ENCODE measurements at places on chromosomes 7 and 10.

DNA sequence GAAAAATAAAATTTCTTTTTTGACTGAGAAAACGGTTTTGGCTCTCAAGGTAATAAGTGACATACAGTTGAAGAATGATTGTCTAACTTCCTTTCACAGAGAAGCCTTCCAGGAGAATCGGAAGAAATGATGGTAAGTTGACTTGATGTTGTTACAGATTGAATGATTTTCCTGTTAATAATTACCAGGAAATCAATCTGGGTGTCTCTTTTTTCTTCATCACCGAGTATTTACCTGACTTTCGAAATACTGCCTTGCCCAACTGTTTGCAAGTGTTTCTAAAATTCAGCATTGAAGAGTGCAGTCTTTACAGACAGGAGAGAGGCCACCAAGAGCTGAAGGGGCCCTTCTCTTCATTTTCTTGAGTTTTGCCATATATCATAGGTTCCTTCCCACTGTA lies 4.0 kb downstream of the ITIH2 start:
- DNase-seq = no peak

- peak; percentile 81 for DNase-seq
These were observed 108.4 kb upstream of the ZMIZ1 start for GRCh38 chr10:78960316-78960800.

GRCh38 chr7:141704112-141704511 lies 2.1 kb upstream of the DENND11 start:
- DNase-seq = no peak

GRCh38 chr7:141884539-141885225 lies 31.5 kb upstream of the OR9A4 start:
- DNase-seq = no peak

DNA sequence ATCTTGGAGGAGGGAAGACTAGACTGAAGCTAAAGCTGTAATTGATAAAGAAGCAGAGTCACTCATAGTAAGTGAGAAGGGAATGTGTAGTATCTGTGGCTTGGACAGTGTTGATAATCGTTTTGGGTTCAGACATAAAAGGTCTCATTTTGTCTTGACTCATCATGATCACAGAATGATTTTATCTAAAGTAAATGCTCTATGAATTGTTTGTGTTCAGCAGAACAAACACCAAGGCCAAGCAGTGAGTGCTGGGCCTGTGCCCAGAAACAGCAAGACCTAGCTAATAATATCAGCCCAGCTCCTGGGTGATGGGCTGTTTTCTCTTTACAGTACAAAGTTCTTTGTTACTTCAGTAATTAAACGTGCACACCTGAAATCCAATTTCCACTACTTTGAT lies 26.7 kb upstream of the CD36 start:
- DNase-seq = peak; percentile 69

- no peak for DNase-seq
These were observed 11.1 kb downstream of the KCP start for GRCh38 chr7:128899392-128899791.

DNA sequence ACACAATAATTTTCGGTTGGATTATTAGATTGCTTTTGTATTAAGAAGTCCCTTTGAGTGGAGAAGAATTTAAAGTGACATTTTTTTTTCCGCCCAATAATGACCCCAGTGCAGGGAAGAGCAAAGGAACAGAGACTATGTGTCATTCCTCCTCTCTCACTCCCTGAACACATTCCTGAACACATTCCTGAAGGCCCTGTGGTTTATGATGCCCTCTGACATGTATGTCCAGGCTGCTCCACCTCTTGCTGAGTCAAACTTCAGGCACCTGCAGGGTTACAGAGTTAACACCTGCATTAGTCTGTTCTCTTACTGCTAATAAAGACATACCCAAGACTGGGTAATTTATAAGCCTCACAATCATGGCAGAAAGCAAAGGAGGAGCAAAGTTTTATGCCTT lies 704.0 kb upstream of the LRRN3 start:
- DNase-seq = peak; percentile 59

DNA sequence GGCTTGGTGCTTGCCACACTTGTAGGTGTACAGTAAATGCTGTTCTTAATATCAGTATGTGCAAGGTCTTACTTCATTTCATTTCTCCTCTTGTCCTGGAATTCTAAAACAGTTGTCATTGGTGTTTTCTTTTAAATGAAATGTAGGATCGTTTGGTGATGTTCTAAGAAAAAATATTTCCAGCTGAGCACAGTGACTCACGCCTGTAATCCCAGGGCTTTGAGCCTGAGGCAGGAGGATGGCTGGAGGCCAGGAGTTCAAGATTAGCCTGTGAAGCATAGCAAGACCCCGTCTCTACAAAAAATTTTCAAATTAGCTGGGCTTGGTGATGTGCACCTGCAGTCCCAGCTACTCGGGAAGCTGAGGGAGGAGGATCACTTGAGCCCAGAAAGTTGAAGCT lies 32.6 kb upstream of the ELN start:
- peak; percentile 27 for DNase-seq

Measured in non-pigmented ciliary epithelial cell (primary cell).